Left hindlimb (tissue), 1 donor: ENCODE measurements at places on chromosomes 1 and 21.

- DNase-seq: no peak
Measured at GRCh38 chr1:158830904-158831507, at the start of gene MNDA. Gene MNDA (plus strand): TSS chr1:158831351. CDS start chr1:158842154, 10,803 bp downstream.

- no peak for DNase-seq
Measured at GRCh38 chr1:81558291-81559076, 242.2 kb upstream of the ADGRL2 start.

DNA sequence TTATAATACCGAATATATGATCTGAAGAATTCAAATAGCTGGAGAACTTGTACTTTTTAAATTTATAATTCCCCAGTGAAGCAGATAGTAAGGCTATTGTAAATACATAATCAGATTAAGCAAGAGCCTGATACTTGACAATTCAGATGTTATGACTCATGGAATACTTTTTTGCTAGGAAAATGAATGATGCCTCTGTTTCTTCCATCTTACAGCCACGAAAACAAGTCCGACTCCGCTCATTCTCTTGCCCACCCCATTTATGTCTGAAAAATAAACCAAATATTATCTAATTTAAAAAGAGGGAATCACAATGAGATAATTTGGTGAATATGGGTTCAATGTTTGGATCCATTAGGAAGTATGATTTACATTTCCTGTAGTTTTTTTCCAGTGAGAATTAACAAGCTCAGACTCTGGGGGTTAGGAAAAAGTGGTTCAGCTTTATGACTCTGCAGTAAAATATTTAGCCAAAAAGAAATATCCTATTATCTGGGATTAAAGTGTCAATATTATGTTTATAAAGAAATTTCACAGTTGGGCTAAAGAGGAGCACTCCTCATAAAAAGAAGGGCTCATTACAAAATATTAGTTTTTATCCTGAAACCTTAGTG is 50.4 kb upstream of the DAB1 start:
- no peak for DNase-seq

GRCh38 chr1:172212124-172212523 is 208.4 kb upstream of the C1orf105 start:
- no peak for DNase-seq

GRCh38 chr21:46054031-46054430 is 43.9 kb upstream of the COL6A2 start:
- DNase-seq: no peak

DNA sequence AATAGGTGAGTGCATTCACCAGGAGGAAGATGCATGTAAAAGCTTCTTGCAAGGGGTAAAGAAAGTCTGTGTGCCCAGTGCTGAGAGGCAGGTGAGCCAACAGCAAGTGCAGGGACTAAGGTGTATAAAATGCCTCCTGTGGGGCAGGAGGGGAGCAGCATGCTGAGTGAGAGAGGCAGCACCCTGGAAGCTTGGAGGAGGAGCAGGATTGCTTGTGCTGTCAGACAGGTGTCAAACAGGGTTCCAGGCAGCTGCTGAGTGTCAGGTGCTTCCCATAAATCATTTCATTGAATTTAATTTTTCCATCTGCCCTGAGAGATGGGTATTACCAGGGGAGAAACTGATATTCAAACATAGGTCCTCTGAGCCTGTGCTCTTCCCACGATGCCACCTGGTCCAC is 13.9 kb downstream of the BSND start:
- DNase-seq: no peak

DNA sequence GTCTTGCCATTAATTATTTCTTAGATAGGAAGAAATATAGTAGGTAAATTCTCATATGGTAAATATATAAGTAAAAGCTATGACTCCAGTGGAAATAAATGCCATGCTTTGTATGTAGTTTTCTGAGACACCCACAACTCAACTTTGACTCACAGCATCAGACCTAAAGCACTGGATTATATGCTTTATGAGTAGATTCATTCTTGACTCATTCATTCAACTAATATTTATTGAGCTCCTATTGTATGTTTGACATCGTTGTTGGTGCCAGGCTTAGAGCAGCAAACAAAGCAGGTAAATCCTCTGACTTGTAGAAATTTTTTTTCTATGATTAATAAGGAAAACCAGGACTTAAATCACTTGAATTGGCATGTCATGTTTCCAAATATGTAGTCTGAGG is 211.4 kb downstream of the PTPRC start:
- DNase-seq: no peak

DNA sequence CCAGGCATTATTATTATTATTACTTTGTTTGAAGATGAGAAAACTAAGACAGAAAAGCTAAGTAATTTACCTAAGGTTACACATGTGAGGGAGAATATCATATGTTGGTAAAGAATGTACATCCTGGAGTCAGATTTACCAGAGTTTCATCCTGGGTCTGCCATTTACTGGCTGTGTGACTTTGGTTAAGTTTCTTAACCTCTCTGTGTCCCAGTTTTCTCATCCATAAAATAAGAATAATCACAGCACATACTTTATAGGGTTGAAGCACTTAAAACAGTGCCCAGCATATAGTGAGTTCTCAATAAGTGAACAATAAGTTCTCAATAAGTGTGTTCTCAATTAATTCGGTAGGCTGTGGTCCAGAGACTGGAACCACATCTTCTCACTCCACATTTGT is 32.5 kb downstream of the UBE2U start:
- no peak for DNase-seq

- no peak for DNase-seq
Measured at GRCh38 chr1:185694081-185694480, 40.1 kb upstream of the HMCN1 start.

DNA sequence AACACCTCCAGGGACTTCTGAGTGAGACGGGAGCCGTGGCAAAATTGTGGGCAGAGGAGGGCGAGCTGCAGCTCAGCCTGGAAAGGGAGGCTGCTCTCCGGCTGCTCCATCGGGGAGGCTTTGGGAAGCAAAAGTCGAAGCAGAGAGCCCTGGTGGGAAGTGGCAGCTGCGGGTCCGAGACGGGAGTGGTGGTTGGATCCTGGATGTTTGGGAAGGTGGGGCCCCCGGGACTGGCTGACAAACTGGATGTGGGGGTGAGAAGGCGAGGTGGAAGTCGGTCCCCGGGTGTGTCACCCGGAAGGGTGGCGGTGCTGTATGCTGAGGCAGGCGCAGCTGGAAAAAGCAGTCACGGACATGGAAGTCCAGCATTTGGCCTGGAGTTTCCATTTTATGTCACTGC is 52.1 kb downstream of the KCNAB2 start:
- peak; percentile 24 for DNase-seq

- peak; percentile 37 for DNase-seq
Measured at GRCh38 chr1:3467096-3468036, 12.9 kb downstream of the ARHGEF16 start.

GRCh38 chr1:3386205-3387002 is 68.1 kb upstream of the ARHGEF16 start:
- no peak for DNase-seq

- DNase-seq: no peak
Measured at GRCh38 chr21:42417533-42417932, 13.8 kb downstream of the UBASH3A start.

GRCh38 chr1:152026895-152027294 is 9.9 kb downstream of the S100A11 start:
- DNase-seq: no peak

- no peak for DNase-seq
Measured at GRCh38 chr1:78676347-78676982, 26.8 kb downstream of the IFI44 start.

- DNase-seq: no peak
Measured at GRCh38 chr1:167554028-167554779, 642 bp upstream of the CREG1 start.

DNA sequence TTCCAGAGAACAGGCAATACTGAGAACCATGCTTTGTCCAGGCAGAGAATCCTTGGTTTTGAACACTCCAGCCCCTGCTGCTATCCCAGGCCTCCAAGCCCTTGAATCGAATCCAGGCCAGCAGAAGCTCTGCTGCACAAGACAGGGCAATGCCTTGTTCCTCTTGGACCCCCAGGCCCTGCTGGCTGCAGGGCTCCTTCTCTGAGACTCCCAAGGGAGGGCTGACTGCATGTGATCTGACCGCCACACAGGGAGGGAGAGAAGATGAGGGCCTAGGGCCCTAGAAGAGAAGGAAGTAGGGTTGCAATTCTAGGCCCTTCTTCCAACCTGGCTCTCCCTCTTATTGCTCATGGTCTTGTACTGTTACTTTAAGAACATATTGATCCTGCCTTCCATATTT is 160.6 kb upstream of the EDN2 start:
- DNase-seq: peak; percentile 8

GRCh38 chr1:92907949-92908684 is 53.1 kb downstream of the DIPK1A start:
- DNase-seq: no peak

DNA sequence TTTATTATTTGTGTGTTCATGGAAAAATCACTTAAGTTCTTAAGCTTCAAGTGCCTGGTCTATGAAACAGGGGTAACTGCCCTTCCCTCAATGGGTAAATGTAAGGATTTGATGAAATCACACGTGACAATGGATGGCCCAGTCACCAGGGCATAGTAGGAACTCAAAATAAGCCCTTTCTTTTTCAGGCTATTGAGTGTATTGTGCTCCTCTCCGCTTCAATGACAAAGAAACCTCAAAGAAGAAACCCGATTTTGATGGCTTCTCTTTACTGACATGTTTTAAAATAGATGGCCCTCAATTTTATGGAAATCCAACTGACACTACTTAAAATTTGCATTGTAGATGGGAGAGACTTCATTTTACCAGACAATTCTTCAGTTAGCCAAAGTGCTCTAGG is 543.5 kb downstream of the OMA1 start:
- no peak for DNase-seq

- DNase-seq: no peak
Measured at GRCh38 chr1:32775640-32776337, 41.4 kb downstream of the YARS1 start.

- no peak for DNase-seq
Measured at GRCh38 chr1:187275985-187276575, 447.3 kb downstream of the PLA2G4A start.

DNA sequence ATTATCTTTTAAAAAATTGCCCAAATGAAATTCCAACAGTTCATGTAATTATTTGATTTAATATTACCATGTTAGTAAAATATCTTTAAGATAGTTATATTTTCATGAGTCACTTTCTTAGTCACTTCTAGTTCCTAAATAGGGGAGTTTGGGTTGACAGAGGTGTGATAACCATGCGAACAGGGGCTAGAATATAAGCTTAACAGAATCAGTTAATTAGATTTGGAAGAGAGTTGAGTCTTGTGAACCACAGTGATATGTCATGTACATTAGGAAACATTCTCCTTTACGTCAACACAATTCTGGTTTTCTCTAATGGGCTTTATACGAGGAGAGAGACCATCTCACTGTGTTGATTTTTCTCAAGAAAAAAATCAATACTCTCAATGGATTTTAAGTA is 64.8 kb upstream of the ZNF281 start:
- no peak for DNase-seq

DNA sequence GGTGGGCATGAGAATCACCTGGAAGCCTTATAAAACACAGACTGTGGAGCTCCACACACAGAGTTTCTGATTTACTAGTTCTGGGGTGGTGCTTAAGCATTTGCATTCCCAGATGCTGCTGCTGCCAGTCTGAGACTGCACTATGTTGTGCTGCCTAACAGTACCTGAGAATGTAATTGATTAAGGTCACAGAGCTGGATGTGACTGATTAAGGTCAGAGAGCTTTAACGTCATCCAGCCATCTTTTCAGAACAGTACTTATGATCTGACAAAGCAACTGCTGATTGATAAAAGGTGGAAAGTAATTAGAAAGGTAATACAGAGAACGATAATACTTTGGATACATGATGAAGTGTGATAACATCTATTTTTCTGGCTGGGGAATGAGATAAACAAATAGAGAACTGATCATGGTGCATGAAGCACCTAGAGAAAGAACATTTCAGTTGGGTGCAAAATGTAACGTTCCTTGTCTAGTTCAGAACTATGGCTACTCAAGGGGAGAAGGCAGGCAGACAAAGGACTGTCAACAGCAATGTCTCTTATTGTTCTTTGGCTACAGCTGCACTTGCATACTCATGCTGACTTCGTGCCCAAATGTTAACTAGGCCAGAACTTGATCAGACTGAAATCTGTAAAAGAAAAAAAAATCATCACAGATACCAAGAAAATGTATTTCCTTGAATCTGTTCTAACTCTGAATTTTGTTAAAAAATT is 3.7 kb upstream of the UCK2 start:
- no peak for DNase-seq

GRCh38 chr1:216641669-216642460 is 81.4 kb downstream of the ESRRG start:
- no peak for DNase-seq

DNA sequence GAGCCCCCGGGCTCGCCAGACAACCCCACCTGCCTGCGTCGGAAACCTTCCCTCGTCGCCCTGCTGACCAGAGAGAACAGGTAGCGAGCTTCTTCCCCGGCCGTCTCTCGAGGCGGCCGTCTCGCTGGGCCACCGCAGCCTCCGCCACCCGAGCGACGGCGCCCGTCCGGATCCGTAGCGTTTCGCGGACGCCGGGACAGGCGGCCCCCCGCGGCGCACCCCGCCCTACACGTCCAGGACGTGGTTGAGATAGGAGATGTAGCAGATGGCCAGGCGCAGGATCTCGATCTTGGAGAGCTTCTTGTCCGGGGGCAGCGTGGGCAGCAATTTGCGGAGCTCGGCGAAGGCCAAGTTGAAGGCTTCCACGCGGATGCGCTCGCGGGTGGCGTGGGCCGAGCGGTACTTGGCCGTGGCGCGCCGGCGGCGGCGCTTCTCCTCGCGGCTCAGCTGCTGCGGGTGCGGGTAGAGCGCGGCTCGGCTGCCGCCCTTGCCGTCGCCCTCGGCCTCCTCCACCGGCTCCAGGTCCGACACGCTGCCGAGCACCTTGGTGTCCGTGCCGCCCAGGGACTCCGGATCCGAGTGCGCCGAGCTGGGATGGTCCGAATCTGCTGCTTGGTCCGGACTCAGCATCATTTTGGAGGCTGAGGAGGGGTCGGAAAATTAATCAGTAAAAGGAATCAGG is 3.0 kb downstream of the NHLH2 start:
- DNase-seq: no peak

DNA sequence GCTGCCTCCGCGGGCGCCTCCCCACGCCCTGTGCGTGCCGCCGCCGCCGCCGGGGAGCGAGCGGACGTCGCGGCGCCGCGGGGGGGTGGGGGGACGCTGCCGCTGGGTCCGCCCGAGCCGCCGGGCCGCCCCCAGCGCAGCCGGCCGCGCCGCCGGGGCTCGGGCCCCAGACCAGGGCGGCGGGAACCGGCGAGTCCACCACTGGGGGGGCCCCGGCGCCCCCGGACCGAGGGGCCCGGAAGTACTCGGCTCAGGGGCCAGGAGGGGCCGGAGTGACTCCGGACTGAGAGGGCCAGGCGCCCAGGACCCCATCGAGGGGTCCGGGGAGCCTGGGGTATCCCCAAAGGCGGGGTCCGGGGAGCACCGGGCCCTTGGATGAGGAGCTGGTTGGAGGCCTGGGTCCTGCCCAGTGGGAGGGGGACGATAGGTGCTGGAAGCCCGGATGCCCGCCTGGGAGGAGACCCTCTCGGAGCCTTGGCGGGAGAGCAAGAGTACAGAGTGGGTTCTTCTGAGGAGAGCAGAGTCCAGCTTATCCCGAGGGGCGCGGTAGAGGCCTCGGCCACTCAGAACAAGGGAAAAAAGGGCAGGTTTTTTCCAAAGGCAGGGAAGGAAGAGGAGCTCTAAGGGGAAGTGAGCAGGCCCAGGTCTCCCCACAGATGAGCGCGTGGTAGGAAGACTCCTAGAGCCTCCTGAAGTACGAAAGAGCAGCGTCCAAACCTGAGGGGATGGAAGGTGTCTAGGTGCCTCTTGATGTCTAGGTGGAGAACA is 556 bp downstream of the GMEB1 start:
- DNase-seq: peak; percentile 71

- DNase-seq: no peak
Measured at GRCh38 chr1:209265301-209265700, 318.2 kb upstream of the CAMK1G start.
